NCI-H2081 (cell line): ENCODE measurements at places on chromosomes 3 and 15.
A peak's percentile ranks its signal among the peaks of the same experiment; 100 is the strongest.

DNA sequence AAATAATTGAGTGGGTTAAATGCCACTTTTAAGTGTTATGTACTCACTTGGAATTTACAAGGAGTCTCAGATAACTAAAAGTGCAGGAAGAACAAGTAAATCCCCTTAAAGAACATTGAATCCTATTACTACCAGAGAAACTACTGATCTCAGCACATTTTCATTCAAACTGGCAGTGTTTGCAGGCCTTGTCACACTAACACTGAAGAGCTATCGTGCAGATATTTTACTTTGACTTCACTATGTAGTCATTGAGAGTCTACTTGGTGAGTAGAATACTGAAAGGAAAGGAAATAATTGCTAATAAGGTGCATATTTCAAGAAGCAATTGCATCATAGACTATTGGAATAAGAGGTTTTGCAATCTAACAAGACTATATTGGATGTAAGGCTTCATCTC lies 721.4 kb upstream of the CBLB start:
- no peak for DNase-seq

DNA sequence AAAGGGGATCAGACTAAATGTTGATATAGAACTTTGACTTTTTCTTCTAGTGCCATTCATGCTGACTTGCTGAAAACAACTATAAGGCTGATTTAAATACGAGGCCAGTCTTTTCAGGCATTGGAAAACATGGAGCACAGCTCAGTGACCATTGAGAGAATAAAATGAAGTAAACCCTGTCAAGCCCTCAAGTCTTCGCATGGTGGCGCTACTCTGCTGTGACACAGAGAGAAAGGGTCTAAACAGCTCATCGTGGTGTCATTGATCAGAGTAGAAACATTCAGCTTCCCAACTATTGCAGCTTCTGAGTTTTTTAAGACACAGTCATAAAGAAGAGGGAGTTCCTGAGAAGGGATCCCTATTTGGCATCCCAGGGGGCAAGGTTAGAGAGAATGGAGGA lies 716.2 kb downstream of the DIPK2A start:
- DNase-seq: no peak

- DNase-seq: no peak
Observed at GRCh38 chr3:102002056-102002455, 152.7 kb downstream of the NFKBIZ start.

- DNase-seq: no peak
Observed at GRCh38 chr3:39903253-39903652, 93.8 kb downstream of the MYRIP start.

GRCh38 chr15:40545457-40545856 lies 19.4 kb downstream of the CCDC32 start:
- DNase-seq: no peak

- no peak for DNase-seq
Observed at GRCh38 chr15:31069360-31070000, 32.0 kb downstream of the TRPM1 start.

GRCh38 chr3:130686833-130687232 lies 59.8 kb downstream of the PIK3R4 start:
- DNase-seq: no peak

DNA sequence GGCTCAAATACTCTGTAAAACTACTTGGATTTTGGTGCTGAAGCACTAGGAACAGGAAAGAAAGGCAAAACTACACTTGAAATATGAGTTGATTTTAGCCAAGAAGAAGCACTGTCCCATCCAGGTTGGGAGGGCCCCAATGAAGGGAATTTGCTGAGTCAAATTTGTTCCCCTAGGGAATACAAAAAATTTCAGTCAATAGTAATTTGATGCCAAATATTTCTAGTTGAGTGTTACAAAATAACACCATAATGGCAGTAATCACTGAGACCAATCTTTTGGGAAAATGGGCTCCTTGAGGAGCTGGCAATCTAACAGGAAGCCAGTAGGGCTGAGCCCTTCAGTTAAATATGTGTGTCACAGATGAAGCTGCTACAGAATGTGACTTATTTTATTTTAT lies 896.9 kb downstream of the DIPK2A start:
- DNase-seq: no peak

- DNase-seq: peak; percentile 53
Observed at GRCh38 chr15:97168704-97169475, 791.6 kb upstream of the ARRDC4 start.

GRCh38 chr3:52574056-52574965 lies 37.9 kb downstream of the UQCC5 start:
- DNase-seq: no peak

GRCh38 chr3:176041185-176041584 lies 1156.1 kb downstream of the TBL1XR1 start:
- no peak for DNase-seq

DNA sequence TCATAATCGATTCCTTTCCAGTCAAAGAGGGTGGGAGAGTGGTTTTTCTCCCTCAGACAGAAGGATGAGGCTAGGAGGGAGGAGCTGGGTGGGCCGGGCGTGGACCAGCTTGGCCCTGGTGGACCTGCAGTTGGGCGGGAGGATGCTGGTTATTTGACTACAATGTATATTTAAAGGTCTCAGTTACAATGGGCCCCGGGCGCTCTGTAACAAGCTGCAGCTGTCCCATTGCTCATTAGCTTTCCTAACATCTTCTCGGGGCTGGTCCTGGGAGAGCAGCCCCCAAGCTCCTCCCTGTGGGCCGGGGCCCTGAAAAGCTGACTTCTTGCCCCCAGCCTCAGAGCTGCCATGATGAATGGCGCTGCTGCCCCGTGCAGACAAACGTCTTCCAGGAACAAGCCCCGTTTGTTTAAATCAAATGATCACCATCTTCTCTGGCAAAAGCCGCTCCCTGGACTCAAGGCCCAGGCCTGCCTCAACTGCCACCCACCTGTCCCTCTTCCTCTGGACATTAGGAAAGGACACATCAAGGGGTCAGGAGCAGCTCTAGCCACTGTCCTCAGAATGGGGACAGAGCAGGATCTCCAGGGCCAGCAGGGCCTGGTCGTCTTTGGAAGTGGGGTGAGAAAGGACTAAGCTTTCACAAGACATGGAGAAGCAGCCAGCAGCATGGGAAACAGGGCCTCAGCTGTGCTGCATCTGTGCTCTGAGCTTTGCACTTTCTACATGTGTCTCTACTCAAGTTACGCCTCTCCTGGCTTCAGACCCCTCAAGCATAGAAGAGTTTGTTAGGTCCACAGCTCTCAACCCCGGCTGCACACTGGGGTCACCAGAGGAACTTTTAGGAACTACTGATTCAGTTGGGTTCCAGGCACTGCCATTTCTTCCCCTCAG lies 38.6 kb downstream of the MAGEF1 start:
- DNase-seq: no peak

- DNase-seq: no peak
Observed at GRCh38 chr3:194485468-194485880, 1.3 kb downstream of the ATP13A3 start.

DNA sequence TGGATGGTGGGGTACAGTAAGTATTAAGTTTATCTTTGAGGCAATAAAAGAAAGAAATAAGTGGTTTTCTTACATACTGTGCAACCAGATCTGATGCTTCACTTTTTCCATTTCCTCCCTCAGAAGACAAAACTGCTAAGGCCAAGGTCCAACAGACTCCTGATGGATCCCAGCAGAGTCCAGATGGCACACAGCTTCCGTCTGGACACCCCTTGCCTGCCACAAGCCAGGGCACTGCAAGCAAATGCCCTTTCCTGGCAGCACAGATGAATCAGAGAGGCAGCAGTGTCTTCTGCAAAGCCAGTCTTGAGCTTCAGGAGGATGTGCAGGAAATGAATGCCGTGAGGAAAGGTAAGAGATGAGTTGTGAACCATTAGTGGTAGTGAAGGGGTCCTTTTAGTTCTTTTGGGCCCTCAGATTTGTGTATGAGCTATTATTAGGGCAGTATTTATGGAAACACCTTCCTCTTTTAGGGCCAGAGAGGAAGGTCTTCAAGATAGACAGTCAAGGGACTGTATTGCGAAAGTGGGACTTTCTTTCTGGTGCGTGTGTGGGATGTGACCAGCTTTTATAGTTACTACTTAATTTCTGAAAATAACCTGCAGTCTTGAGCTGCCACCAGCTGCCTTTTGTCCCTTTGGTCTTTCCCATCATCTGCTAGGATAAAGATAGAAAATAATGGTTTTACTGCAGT lies 4.6 kb downstream of the ALAS1 start:
- no peak for DNase-seq

DNA sequence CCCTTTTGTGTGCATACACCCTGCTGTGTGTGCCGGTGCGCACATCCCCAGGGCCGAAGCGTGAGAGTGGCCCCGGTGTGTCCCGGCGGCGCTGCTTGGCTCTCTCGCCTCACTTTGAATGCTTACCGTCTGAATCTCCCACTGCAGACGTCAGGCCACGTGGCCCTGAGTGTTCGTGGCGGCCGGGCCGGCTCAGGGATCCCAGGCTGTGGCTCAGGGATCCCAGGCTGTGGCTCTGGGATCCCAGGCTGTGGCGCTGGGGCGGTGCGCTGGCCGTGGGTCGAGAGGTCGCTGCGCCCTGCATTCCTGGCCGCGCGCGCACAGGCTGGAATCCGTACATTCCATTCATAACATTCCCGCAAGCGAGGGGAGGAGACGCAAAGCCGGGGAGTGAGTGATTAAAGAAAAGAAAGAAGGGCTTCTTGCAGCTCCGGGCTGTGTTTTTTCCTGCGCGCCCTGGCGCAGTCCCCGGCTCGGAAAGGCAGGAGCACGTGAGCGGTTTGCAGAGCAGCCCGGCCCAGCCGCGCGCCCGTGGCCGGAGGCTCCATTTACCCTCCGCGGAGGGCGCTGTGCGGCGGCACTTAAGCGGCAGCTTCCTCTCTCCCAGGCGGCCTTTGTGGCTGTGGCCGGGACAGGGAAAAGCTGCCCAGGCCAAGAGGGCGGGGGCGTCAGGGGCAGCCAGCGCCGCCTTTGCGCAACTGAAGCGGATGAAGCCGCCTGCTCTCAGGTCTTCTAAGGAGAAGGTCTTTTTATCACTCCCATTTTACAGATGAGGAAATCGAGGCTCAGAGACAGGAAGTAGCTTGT lies 87.0 kb upstream of the ALDH1L1 start:
- no peak for DNase-seq

GRCh38 chr3:148999806-149000205 lies 8.5 kb downstream of the GYG1 start:
- no peak for DNase-seq

- DNase-seq: peak; percentile 46
Observed at GRCh38 chr15:98743177-98743576, 94.8 kb downstream of the IGF1R start.

- DNase-seq: no peak
Observed at GRCh38 chr3:130971208-130971607, 55.4 kb downstream of the ASTE1 start.

GRCh38 chr3:186152889-186153292 lies 44.0 kb upstream of the ETV5 start:
- no peak for DNase-seq

DNA sequence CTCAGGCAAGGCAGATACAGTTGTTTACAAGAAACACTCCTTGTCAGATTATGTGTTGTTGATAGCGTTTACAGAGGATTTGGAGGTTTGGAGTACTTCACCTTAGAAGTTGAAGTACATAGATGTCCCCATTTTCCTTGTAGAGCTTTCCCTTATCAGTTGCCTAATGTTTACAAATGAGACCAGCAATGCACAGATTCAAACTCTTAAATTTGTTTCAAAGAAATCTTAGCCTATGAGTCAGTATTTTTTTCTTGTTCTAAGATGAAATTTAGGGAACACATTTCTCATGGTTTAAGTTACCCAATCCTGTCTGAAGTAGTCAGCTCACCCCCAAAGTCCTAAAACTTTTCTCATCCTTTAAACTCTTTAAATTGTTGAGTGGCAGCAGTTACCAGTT lies 6.3 kb upstream of the EIF5A2 start:
- DNase-seq: no peak

- DNase-seq: peak; percentile 5
Observed at GRCh38 chr3:17431004-17431403, 311.4 kb downstream of the TBC1D5 start.

DNA sequence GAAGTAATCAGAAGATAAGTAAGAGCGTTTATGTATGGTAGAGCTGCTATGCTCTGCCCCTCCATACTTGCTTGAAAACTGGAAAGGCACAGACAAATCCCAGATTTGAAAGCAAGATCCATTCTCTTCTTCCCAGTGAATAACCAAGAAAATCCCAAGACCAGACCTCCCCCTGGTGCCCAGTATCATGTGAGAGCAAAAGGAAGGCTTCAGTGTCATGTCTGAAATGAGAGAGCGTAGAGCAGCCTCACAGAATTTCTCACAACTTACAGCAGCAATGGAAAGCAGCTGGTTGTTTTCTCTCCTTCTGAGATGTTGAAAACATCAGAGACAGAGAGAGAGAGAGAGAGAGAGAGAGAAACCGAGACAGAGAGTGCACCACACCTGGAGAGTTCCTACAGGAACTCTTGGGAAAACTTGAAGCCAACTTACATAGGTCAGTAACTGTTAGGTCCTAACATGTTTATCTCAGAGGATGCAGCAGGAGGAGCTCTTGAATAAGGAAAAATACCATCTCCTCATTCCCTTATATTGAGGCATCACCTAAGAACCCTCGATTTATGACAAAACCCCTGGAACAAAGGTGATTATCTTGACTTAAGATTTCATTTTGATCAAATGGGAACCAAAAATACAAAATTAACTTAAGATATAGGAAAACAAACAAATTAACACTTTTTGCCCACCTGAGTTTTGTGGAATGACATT lies 273.3 kb downstream of the NSUN3 start:
- peak; percentile 51 for DNase-seq

GRCh38 chr15:74425630-74426029 lies 8.1 kb downstream of the SEMA7A start:
- no peak for DNase-seq

DNA sequence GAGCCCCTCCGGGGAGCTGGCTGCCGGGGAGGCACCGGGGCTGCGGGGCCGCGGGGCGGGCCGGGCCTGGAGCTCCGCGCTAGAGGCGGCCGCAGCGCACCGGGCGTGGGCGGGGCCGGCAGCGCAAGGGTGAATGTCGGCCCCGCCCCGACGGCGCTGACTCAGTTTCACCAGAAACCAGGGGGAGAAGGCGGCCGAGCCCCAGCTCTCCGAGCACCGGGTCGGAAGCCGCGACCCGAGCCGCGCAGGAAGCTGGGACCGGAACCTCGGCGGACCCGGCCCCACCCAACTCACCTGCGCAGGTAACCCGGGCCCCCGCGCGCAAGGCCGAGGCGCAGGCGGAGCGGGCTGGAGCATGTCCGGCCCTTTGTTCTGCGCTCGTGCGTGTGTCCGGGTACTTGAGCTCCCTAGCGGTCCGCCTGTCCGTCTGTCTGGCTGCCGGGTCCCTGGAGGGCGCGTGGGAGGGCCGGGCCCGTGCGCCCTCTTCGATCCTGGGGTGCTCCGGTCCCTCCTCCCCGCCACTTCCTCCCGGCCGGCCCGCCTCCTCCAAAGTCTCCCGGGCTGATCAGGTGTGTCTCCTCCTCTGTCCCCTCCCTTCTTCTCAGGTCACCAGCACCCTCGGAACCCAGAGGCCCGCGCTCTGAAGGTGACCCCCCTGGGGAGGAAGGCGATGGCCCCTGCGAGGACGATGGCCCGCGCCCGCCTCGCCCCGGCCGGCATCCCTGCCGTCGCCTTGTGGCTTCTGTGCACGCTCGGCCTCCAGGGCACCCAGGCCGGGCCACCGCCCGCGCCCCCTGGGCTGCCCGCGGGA lies at the start of gene SPINT1:
TSS of gene SPINT1 (plus strand) at position 164 of the 811 bp plus-strand sequence. CDS start at position 671, 507 bp downstream.
- DNase-seq: peak; percentile 61
